H9 (cell line): ENCODE measurements at places on chromosomes 7 and 10.

GRCh38 chr7:1715671-1716074 is 45.6 kb downstream of the ELFN1 start:
- peak; percentile 66 for DNase-seq

GRCh38 chr7:7799138-7799537 is 80.7 kb upstream of the RPA3 start:
- DNase-seq, result no peak

DNA sequence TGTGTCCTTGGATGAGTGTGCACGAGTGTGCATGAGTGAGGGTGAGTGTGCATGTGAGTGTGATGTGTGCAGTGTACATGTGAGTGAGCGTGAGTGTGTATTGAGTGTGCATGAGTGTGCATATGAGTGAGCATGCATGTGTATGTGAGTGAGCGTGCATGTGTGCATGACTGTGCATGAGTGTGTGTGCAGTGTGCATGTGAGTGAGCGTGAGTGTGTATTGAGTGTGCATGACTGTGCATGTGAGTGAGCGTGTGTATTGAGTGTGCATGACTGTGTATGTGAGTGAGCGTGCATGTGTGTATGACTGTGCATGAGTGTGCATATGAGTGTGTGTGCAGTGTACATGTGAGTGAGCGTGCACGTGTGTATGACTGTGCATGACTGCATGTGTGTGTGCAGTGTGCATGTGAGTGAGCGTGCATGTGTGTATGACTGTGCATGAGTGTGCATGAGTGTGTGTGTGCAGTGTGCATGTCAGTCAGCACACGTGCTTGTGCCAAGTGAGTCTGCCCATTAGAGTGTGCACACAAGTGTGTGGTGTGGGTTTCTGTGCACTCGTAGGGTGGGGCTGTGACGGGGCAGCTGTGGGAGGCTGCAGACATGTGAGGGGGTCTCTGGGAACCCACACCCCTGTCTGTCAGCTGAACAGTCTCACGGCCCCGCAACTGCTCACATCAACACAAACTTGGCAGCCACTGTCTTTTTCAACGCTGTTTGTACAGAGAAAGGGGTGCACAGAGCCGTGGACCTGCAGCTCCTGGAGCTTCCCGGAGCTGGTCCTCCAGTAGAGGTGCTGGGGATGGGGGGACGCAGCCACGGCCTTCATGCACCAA is 14.8 kb downstream of the FOXL3 start:
- DNase-seq, result no peak

DNA sequence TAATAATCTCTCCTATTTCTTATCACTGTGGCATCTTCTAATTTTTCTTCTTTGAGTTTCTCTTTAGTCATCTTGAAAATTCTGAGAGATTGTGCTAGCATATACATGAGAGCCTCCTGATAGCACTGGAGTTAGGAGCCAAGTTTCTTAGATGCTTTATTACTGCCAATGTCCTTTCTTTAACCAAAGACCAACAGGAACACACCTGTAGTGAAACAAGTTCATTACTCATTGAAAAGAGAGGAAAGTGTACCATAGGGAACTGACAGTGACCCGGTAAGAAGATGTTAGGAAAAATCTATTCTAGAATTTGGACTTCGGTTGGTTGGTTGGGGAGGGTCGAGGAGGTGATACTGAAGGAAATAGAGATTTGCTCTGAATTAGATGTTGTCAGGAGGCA is 27.1 kb upstream of the CD36 start:
- no peak for DNase-seq

DNA sequence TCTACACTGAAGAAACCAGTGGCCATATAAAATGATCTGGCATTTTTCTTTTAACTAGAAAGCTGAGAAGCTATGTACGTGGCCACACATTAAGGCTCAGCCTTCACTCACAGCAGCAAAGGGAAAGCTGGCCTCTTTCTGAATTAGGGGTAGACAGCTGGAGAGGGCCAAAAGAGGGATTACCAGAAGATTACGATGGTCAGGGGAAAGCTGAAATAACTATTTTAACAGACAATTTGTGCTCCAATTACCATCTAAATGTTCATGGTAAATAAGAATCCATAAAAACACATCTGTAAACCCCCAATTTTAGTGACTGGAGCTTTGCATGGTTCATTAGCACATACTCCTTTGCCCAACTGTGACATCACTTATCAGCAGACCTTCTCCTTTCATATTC is 314.3 kb downstream of the HPSE2 start:
- DNase-seq, result no peak

GRCh38 chr10:54985732-54986131 is 184.7 kb upstream of the PCDH15 start:
- no peak for DNase-seq

DNA sequence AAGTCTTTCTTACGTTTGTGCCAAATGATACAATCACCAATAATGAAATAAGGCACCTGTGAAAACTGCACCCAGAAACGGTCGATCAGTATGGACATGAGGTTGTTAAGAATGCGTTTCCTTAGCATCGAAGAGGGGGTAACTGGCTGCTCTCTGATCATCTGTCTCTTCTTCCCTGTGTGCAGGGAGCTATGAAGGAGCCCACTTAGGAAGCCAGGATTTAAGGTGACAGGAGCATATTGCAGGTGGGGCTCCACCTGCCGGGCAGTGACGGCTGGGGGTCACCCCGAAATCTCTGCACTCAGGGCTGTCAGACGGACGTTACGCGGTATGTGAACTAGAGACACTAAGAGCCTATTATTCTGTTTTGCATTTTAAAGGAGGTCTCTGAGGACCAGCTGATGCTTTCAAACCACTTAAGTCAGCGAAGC is 64.5 kb downstream of the CARD11 start:
- DNase-seq, result no peak

GRCh38 chr7:152912511-152912910 is 153.0 kb downstream of the ACTR3B start:
- no peak for DNase-seq

- no peak for DNase-seq
Observed at GRCh38 chr7:157391036-157391710, 54.4 kb downstream of the DNAJB6 start.

DNA sequence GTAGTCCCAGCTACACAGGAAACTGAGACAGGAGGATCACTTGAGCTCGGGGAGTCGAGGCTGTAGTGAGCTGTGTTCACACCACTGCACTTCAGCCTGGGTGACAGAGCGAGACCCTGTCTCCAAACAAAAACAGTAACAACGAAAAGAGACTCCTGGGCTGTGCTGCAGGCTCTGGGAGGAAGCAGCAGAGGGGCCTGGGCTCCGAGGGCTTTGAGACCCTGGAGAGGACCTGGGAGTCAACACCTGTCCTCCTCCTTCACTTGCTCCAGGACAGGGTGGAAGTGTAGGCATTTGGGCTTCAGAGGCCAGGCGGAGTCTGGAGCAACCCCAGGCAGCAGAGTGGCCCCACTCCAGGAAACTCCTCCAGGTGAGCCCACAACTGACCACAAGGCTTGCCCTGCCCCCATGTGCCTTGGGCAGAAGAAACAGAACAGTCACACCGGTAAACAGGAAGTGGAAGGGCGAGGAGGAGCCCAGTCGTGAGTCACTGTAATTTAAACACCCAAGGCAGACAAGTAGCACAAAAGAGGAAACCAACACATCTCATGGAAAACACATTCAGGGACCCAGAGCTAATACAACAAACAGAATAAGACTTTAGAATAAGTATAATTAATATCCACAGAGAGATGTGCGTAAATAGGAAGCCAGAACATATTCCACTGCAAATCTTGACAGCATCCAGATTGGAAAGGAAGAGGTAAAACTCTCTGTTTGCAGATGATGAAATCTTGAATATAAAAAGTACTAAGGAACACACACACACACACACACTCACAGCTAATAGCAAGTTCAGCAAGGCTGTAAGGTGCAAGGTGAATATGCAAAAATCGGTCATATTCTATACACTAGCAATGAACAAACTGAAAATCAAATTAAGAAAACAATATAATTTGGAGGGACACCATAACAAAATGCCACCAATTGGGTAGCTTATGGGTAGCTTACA is 20.5 kb upstream of the RASGEF1A start:
- no peak for DNase-seq

DNA sequence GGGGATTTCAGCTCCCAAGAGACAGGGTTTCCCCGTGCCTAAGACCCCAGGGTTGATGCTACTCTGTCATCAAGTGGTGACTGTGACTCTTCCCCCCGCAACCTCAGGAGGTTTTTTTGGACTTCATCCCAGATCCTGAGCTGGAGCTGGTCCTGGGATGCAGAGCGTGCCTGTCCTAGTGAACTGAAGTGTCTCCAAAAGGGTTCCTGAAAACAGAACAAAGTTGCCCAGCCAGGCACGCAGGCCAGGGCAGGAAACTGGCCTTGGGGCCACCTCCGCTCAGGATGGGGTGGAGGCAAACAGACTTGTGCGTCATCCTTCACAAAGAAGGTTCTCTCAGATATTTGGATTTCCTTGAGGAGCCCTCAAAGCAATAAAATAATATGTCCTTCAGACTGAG is 118.9 kb downstream of the ITIH5 start:
- DNase-seq, result no peak

GRCh38 chr10:71964098-71964742 is at the start of gene CHST3:
CHST3 (plus strand) TSS chr10:71964395; CDS start chr10:72005843, 41,448 bp downstream.
- peak; percentile 55 for DNase-seq

DNA sequence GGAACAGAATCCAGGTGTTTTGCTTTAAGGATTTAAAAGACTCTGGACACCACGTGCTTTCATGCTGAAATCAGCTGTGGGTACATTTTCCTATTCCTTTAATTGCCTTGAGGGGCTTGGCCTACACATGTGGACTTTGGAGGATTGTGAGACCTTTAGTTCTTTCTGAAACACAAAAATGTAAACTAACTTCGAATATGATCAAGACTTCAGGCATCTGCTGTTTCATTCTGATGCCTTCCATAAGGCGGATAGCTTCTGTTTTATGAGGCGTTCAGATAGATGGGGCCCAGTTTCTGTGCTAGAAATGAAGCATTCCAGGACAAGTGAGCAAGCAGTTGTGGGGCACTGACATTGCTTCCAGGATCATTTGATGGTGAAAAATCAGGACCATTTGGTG is 1.5 kb upstream of the NOBOX start:
- no peak for DNase-seq

- no peak for DNase-seq
Observed at GRCh38 chr7:4876586-4876985, 6.9 kb downstream of the RADIL start.

DNA sequence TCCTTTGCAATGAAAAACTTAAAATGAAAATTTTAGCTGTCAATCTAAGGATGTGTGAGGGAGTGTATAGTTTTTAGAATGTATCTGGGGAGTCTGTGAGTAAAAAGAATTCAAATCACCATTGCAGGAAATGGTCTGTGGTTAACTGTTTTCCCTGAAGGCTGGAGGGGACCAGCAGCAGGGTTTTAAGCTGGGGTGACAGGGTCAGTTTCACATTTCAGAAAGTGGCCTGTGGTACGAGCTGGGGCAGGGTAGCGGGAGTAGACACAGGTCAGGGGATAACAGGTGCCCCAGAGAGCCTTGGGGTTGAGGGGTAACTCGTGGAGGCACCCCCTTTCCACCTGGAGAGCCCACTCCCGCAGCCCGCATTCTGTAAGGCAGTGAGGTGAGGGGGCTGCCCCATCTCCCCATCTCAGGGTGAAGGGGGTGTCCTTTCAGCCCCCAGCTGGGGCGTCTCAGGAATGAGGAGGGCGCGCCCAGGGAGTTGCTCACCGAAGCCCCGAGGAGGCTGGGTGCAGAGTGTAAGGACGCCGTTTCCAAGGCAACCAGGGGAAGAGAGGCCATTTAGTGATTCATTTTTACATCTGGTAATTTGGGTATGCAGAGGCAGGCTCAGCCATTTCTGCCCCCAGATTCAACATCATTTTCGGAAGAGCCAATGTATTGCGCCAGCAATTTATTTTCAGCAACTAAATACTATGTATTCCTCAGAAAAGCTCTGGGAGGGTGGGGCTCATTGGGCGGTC is 168.9 kb downstream of the SLIT1 start:
- DNase-seq, result peak; percentile 20

GRCh38 chr7:13236026-13236425 is 548.6 kb downstream of the ARL4A start:
- no peak for DNase-seq

DNA sequence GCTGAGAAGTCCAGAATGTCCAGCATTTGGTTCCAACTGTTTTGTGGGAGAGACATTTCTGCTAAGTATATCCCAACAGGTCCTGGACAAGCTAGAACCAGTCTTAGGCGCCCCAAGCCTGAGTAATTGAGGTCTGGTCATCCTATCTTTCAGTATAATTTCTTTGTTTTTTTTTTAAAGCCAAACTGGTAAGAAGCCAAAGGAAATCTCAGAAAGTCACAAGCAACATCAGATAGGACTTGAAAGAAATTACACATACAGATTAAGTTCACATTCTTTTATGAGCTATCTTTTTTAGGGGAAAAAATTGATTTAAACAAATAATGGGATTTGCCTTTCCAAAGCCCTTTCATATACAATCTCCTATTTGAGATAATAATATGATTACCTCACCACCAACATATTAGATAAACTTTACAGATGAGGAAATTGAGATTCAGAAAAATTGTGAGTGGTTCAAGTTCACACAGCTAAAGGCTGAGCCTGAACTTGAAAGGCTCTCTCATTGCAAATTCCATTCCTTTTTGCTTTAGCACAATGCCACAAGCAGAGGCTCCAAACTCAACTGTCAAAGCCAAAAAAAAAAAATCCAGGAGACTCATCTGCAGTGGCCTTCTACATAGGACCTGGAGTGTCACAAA is 15.0 kb downstream of the PDLIM1 start:
- no peak for DNase-seq

DNA sequence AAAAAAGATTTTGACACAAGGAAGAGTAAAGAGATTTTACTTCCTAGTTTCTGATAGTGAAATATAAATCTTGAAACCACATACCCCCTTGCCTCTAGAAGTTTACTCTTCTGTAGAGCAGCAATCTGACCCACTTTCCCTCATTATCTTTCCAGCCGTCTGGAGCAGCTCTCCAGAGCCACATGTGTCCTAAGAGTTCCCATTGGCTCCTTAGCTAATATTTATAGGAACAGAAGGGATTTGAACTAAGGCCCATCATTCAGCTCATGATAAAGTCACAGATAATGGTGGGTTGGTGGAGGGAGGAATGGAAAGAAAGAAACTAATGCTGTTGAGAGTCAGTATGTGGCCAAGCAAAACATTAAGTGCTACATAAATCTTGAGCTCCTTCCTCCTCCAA is 121.8 kb downstream of the INHBA start:
- no peak for DNase-seq

DNA sequence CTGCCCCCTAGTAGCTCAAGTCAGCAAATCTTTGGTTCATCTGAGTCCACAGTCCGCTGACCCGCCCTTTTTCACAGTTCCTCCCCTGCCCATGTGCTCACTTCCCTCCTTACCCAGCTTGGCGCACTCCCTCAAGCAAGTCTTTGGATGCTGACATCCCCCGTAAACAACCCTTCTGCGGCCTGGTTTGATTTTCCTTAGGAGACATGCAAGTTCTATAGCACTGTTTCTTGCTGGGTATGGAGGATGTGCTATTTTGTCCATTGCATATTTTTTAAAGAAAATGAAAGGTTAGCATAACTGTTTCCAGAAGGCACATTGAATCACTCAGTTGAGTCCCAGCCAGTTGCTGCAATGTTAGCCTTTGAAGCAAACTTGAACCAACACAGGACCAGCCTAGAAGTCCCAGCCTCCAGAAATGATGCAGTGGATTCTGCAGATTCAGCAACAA is 38.2 kb downstream of the HTRA1 start:
- DNase-seq, result no peak
